Bronchial epithelial cell (primary cell): ENCODE measurements at places on chromosomes 6 and 20. TPM values are rescaled to one million over a fixed set of nuclear protein-coding genes. Genes with fewer than 3 reads are reported as not detected.

GRCh38 chr20:25300496-25301170, 52.7 kb downstream of the PYGB start:
- no peak for DNase-seq

- DNase-seq: no peak
Observed at GRCh38 chr20:40154514-40154913, 534.5 kb downstream of the MAFB start.

DNA sequence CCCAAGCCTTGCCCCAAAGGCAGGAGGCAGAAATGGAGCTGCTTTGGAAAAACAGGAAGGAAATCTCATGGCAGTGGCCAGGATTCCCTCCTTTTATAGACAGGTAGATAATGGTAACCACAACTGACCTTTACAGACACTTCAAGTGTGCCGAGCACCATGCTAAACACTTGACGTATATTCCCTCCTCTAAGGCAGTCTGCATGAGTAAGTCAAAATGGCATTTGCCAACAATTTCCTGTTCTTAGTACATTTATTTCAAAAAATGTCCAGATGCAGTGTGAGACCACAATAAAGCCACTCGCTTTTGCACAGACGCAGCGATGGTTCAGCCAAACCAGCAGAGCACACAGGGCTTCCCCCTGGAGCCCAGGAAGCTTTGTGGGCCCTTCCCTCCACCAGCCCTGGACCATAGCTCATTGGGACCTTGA, 16.5 kb upstream of the GPR6 start:
- peak; percentile 74 for DNase-seq

- no peak for DNase-seq
Observed at GRCh38 chr20:63860325-63861051, 810 bp upstream of the ABHD16B start.

GRCh38 chr6:115058414-115059211, 715.8 kb upstream of the HS3ST5 start:
- DNase-seq: no peak

GRCh38 chr6:145187491-145188206, 547.7 kb downstream of the EPM2A start:
- no peak for DNase-seq

GRCh38 chr6:82436740-82437139, 73.1 kb downstream of the TPBG start:
- DNase-seq: no peak

- DNase-seq: no peak
Observed at GRCh38 chr6:3473773-3474172, 16.9 kb upstream of the SLC22A23 start.

GRCh38 chr6:4017058-4017739, 61.7 kb downstream of the FAM217A start:
- no peak for DNase-seq

LY6G6F gene
- not detected in 2 replicates for total RNA-seq

MCHR2 gene
- not detected in 2 replicates for total RNA-seq

NKX2-4 gene
- total RNA-seq: not detected in 2 replicates

MYMX gene
- not detected in 2 replicates for total RNA-seq
